Pancreas (tissue), 10 donors: ENCODE measurements at places on chromosomes 4 and X. TPM values are rescaled to one million over a fixed set of nuclear protein-coding genes. Genes with fewer than 3 reads are reported as not detected.

DNA sequence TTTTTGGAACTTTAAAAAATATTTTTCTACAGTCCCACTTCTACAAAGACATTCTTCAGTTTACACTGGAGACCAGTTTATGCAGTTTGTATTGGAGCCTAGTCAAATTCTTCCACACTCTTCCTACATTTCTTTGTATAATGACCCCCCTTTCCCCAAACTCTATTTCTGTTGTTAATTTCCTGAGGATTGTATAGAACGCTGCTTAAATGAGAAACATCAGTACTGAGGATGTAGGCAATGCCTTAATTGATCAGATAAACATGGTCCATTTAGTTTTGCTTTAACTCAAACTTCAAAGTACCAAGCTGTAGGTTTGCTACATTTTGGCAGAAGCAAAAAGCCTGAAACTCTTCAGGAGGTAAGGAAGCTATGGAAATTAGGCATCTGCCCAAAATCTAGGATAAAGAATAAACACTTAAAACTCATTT, 155.5 kb downstream of the SLC7A11 start:
- DNase-seq = no peak

- no peak for DNase-seq
Measured at GRCh38 chr4:88817740-88818139, 120.1 kb upstream of the NAP1L5 start.

DNA sequence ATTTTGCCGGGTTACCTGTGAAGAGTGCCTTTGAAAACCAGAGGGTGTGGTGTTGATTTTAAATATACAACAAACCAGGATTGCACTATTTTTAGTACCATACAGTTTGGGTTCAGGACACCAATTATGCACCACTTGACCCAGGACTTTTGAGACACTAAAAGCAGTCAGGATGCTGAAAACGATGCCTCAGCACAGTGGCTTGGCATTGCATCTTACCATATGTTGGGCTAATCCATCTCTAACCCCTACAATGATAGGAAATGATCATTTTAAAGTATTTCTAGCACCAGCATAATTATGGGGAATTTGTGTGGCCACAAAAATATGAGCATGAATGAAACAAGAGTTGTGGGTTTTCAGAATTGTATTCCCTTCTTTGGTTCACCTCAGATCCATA, 4.1 kb downstream of the IBSP start:
- no peak for DNase-seq

The LGI2 gene
- total RNA-seq = 1.1 TPM
